ENCODE measurements at places on chromosomes 6 and 20.

- DNase-seq, result no peak
Observed at GRCh38 chr6:160239929-160240690, 18.5 kb downstream of the SLC22A2 start.

DNA sequence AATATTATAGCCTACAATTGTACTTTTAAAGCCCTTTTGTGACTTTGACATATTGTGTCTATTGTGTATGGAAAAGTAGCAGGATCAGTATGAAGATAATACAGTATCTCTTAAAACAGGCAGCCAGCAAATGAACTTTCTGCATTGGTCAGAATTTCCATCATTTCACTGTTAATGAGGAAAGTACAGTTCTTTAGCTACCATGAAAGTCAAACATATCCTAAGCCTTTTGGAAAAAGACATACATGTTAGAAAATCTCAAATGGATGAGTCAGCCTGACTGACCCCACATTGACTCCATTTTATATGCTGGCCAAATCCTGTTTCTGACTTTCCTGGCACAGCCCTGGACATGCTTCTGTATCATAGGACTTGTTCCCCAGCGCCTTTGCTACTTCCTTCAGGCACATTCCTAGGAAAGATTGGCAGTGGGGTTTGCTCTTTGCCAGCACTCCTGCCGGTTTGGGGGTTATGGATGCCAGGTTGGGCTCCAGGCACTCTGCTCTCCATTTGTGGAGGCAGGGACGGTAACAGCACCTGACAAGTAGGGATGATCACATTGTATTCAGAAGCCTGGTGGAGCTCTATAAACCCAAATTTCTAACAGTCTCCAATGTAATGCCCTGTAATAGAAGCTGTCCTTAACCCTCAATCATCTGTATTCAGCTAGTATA is 43.7 kb downstream of the TOP1 start:
- peak; percentile 46 for DNase-seq

GRCh38 chr20:45338121-45339030 is 9.8 kb downstream of the SDC4 start:
- DNase-seq, result no peak

- no peak for DNase-seq
Observed at GRCh38 chr6:148491638-148492251, 149.1 kb downstream of the SASH1 start.

DNA sequence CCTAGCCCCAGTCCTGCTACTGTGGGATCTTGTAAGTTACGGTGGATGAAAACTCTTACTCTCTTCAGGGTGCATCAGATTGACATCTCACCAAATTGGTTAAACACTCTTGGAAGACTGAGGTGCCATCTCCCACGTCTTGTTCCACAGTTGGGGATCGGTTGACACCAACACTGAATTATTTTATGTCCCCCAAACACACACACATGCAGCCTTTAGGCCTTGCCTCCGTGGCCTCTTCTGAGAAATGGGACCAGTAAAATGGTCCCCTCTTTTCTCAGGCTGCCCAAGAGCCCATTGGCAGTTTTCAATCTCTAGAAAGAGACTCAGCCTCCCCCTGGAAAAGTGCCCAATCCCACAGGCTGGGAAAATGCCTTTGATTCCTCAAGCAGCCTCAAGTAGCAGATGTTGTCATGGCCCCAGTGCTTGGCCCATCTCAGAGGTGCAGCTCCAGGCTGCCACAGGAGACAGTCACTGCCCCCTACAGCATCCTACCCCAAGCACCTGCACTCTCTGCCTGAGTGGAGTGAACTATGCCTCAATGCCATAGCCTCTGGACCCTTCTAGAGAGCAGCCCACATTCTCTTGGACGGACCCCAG is 163.9 kb downstream of the ANKRD60 start:
- no peak for DNase-seq

- DNase-seq, result no peak
Observed at GRCh38 chr20:16714751-16715150, 15.1 kb upstream of the SNRPB2 start.

- no peak for DNase-seq
Observed at GRCh38 chr6:36479256-36479655, 36.5 kb downstream of the KCTD20 start.

- no peak for DNase-seq
Observed at GRCh38 chr6:25645916-25646315, 6.1 kb upstream of the SCGN start.

DNA sequence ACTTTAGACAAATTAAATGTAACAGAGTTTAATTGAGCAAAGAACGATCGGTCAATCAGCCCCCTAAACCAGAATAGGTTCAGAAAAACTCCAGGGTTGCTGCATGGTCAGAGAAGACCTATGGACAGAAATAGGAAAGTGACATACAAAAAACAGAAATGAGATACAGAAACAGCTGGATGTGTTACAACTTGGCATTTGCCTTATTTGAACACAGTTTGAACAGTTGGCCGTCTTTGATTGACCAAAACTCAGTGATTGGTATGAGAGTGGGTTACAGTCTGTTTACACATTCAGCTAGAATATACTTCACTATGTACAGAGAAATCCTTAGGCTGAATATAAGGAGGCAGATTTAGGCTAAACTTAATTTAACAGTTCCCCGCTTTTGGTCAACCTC is 19.9 kb downstream of the SRSF6 start:
- DNase-seq, result no peak

DNA sequence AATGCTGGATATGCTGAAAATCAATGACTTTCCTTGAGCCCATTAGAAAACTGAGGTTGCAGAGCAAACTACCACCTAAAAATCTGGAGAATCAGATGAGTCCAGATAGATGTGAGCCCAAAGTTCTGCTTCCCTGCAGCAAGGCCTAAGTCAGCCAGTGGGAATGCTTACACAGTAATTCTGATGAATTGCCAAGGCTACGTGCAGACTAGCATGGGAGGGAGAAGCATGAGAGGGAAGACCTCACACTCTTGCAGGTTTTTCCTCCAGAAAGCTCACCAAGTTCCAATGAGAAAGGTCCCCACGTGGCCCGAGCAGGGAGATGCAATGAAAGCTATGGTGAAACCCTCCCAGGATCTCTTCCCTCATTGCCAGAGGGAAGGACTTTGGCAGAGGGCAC is 104.8 kb upstream of the SIRPA start:
- DNase-seq, result no peak

DNA sequence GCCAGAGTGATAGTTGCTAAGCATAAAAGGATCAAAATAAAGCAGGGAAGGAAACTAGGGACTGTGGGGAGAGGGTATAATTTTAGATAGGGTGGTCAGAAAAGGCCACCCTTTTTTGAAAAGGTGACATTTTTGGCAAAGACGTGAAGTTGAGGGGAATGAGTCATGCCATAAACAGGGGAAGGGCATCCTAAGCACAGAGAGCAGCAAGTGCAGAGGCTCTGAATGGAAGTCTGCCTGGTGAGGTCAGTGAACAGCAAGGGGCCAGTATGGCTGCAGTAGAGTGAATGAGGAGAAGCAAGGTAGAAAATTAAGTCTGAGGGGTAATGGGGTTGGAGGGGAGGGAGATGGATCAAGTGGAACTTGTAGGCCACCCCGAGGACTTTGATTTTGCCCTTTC is 2.4 kb downstream of the KLC4 start:
- DNase-seq, result no peak

GRCh38 chr6:15961635-15962448 is 167.0 kb upstream of the MYLIP start:
- no peak for DNase-seq

- DNase-seq, result no peak
Observed at GRCh38 chr6:144178323-144178722, 28.0 kb downstream of the STX11 start.

GRCh38 chr6:113630738-113631535 is 226.2 kb upstream of the MARCKS start:
- no peak for DNase-seq

- DNase-seq, result no peak
Observed at GRCh38 chr6:106908386-106908840, 66.1 kb downstream of the CD24 start.

- no peak for DNase-seq
Observed at GRCh38 chr6:69673298-69673697, 123.5 kb downstream of the LMBRD1 start.

- no peak for DNase-seq
Observed at GRCh38 chr6:35311390-35312075, 13.9 kb downstream of the DEF6 start.

GRCh38 chr20:50450881-50451752 is 59.1 kb upstream of the PTPN1 start:
- peak; percentile 46 for DNase-seq

GRCh38 chr20:8213831-8214587 is 81.9 kb downstream of the PLCB1 start:
- DNase-seq, result no peak

GRCh38 chr6:121522265-121522664 is 86.8 kb downstream of the GJA1 start:
- DNase-seq, result peak; percentile 66

GRCh38 chr20:45218636-45219035 is 2.5 kb upstream of the SEMG2 start:
- no peak for DNase-seq

GRCh38 chr6:167098825-167099225 is 24.1 kb upstream of the CCR6 start:
- no peak for DNase-seq

GRCh38 chr6:36372088-36372487 is 15.4 kb downstream of the ETV7 start:
- no peak for DNase-seq

DNA sequence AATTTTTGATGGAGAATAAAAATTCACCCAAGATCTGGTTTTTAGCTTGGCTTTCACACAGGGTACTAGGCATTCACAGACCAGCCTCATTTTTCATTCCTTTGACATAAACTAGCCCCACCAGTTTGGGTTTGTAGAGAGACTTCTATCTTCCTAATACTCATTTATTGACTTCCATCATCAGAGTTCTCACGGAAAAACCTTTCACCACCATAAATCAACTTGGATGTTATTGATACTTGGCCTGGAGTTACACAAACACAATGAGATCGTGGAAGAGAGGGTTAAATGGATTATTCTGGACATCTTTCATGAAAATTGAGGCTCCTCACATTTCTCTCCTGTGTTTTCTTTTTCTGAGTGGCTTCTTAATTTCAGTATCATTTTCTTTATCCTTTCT is 26.8 kb upstream of the EDN1 start:
- DNase-seq, result no peak

GRCh38 chr6:37168811-37169495 is 999 bp upstream of the PIM1 start:
- peak; percentile 81 for DNase-seq

DNA sequence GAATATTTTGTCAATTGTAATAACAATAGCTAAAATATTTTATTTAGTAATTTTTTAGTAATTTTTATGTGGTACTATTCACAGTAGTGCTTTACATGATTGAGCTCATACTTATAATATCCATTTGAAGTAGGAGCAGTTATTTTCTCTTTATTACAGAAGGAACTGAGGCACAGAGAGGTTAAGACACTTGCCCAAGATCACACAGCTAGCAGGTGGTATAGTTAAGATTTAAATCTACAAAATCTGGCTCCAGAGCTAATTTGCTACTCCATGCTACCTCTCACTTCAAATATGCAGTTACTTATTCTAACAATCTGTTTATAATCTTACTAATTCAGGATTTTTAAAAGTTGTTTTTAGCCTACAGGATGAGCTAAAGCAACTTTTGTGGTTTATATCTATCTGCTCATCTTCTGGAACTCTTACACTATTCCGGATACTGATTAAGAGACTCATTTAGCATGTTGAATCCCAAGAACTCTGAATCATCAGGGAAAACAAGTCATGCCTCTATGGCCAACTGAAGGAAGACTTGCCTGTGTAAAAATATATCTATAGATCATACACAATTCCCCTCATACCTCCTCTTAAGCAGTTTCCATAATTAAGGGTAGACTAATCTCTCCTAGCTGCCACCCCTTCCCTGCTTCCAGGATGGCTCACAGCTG is 324.2 kb downstream of the UBE3D start:
- DNase-seq, result no peak

DNA sequence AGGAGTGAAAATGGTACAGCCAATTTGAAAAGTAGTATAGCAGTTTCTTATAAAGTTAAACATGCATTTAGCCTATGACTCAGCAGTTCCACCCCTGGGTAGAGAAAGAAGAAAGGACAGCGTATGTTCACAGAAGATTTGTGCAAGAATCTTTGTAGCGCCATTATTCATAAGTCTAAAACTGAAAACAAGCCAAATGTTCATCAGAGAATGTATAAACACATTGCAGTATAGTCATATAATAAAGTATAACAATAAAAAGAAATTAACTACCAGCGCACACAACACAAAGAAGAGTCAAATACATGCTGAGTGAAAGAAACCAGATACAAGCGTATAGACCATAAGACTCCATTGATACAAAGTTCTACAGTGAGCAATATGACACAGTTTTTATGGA is 294.0 kb downstream of the SAMD5 start:
- no peak for DNase-seq

DNA sequence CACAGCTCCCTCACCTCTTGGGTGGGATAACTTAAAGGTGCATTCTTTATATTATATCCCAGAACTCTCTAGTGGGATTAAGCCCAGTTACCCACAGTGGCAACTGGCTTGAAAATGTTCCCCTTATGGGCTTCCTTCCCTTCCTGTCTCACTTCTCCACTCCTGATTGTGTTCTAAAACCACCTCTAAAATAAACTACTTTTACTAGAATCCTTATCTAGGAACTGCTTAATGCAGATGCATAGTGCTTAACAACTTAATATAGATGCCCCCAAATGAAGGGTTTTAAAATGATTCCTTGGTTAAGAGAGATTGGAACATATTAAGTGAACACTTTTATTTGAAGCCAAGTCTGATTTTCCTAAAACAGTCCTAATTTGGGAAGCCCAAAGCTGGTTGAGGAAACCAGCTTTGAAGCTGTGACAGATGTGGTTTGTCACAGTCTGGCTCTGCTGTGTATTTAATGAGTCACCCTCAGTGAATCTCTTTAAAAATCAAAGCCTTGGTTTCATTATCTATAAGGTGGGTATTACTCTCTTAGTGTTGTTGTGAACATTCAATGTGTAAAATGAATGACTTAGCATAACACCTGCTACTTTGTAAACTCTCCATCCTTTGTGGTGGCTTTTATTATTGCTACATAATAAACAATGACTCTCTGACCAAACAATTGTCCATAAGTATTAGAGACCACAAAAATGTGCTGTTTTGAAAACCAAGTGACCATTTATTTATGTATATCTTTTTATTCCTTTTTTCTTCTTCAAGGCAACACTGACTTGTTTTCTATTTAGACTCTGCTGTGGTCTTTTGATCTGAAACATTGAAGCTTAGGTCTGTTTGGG is 24.4 kb downstream of the PLCB1 start:
- peak; percentile 53 for DNase-seq

DNA sequence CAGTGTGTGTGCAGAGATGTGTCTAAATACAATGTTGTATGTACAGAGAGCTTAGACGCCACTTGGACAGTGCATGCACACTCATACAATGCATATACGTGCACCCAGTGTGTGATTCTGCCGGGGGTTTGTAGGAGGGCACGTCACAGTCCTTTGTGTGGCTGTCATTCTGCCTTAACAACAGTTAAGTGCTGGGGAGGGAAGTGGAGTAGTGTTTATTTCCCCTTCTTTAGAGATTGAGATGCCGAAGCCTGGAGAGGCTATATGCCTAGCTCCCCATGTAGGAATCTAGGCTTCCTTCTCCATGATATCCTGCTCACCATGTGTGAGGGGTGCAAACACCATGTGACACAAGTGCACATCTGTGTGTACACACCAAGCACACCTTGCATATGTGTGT is 38.2 kb downstream of the MDFI start:
- DNase-seq, result no peak

- no peak for DNase-seq
Observed at GRCh38 chr20:2104236-2104635, 2.6 kb downstream of the STK35 start.

All from urothelium cell line (cell line).